ENCODE measurements at places on chromosomes 13 and 19. TPM values are rescaled to one million over a fixed set of nuclear protein-coding genes. Genes with fewer than 3 reads are reported as not detected.

- DNase-seq: no peak
These were observed 4.9 kb downstream of the UBL3 start for GRCh38 chr13:29845440-29846056.

The B3GLCT gene
- 17.2 TPM for polyA plus RNA-seq

- no peak for DNase-seq
These were observed 7.7 kb downstream of the PNMA8B start for GRCh38 chr19:46487802-46488445.

DNA sequence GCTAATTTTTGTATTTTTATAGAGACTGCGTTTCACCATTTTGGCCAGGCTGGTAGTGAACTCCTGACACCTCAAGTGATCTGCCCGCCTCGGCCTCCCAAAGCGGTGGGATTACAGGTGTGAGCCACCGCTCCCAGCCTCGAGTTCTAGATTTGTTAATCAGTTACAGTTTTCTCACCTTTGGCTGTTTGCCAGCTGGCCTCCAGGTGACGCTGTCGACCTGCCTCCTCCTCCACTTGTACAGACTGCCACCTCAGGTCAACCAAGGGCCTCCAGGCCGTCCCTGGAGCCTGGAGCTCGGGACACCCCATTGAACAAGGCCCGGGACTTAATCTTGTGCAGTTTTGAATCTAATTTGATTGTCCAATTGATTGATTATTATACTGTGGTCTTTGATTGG, 45.5 kb downstream of the IER2 start:
- DNase-seq: no peak

DNA sequence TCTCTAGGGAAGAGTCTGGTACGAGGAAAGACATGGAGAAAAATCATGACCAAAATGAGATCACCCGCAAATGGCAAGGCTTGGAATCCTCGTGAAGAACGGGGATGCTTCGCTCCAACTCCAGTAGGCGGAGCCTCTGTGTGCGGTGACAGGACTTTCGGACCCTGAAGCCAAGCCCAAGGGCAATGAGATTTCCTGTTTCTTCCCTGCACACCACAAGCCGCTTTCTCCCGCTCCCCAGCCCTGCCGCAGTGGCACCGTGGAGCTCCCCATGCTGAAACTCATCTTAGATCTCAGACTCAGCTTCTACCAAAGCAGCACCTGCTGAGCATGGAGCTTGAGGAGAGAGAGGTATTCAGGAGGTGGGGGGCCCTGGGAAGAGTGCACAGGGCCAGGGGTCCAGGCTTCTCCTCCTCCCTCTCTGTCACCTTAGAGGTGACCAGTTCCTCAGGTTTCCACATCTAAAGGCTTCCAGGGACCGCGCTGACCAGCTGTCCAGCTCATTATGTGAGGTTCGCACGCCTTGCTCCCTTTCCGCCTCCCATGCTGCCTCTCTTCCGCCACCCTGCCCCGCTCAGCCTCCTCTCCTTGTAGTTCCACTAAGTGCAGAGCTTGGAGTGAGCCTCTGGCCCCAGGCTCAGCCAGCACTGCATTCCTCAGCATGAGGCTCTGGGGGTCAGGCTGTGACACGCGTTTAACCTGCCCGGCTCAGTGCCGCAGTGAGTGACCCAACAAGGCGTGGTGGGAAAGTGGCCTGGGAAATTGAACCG, 153.8 kb upstream of the SOX1 start:
- no peak for DNase-seq

The POLD1 gene
- polyA plus RNA-seq: 40.5 TPM

The SCEL gene
- not detected for polyA plus RNA-seq

The MIR17HG gene
- polyA plus RNA-seq: 2.6 TPM

- DNase-seq: no peak
These were observed 148.9 kb downstream of the DCT start for GRCh38 chr13:94330552-94331071.

GRCh38 chr13:87827479-87827878, 156.3 kb downstream of the SLITRK5 start:
- no peak for DNase-seq

The ITPKC gene
- polyA plus RNA-seq: 13.9 TPM

DNA sequence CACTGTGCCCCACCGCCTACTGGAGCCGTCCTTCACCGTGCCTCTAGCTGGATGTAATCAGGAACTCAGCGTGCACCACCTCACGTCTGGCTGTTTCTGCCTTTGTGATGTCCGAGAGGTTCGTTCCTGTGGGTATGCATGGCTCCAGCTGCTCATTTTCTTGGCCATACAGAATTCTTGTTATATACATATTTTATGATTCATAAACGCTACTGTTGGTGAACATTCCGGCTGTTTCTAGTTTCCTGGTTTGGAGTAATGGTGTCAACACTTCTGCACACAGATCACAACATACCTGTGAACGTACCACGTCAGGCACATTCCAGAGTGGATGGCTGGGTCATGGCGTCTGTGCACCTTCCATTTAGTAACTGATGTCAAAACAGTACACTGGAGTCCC, 14.6 kb downstream of the DCUN1D2 start:
- DNase-seq: no peak

The ZNF20 gene
- 8.2 TPM for polyA plus RNA-seq

DNA sequence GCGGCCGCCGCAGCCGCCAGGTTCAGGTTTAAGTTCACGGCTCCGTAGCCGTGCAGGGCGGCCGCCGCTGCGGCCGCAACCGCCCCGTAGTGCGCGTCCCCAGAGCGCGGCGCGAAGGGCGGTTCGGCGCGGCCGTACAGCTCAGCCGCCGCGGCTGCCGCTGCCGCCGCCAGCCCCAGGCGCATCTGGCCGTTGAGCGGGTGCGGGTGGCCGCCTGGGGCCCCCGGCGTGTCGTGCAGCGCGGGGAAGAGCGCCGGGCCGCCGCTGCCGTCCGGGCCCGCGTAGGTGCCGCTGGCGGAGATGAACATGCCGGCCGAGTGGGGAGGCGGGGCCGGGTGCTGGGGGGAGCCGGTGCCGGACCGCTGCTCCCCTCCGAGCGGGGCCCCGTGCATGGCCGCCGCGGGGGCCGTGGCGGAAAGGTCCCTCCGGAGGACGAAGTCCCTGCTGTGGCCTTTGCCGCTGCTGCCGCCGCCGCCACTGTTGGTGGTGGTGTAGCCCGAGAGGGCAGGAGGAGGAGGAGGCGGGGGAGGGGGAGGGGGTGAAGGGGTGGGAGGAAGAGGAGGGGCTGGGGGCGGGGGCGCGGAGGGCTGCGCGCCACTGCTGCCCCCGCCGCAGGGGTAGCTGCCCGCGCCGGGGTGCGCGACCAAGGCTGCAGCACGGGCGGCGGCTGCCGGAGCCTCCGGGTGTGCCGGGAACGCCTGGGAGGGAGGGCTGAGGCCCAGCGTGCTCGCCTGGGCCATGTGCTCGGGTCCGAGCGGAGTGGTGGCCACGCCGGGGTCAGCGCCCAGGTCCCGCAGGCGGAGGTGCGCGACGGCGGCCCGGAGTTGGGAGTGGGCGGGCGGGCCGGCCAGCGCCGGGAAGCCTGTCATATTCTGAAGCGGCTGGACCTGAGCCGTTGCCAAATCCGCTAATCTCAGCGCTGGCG, 654 bp downstream of the ZIC5 start:
- no peak for DNase-seq

GRCh38 chr19:41321600-41322270, 11.8 kb downstream of the CCDC97 start:
- no peak for DNase-seq

The SIGLECL1 gene
- not detected for polyA plus RNA-seq
